CD8-positive, alpha-beta memory T cell (primary cell): ENCODE measurements at places on chromosomes 16 and 17. TPM values are rescaled to one million over a fixed set of nuclear protein-coding genes. Genes with fewer than 3 reads are reported as not detected.
A peak's percentile ranks its signal among the peaks of the same experiment; 100 is the strongest.

PMFBP1 gene
- 0.09 TPM for total RNA-seq

OR2C1 gene
- total RNA-seq, result not detected

- no peaks in the 10 kb centered on the region for H3K36me3 ChIP-seq
- H3K27me3 ChIP-seq, result no peaks in the 10 kb centered on the region
- H3K4me1 ChIP-seq, result no peaks in the 10 kb centered on the region
- H3K4me3 ChIP-seq, result no peak overlapping the region
- no peak overlapping the region for H3K27ac ChIP-seq
Measured at GRCh38 chr16:53896722-53897121, 192.8 kb downstream of the FTO start.

- H3K36me3 ChIP-seq, result no peaks in the 10 kb centered on the region
- no peak overlapping the region for H3K27ac ChIP-seq
- H3K4me1 ChIP-seq, result no peaks in the 10 kb centered on the region
- no peaks in the 10 kb centered on the region for H3K27me3 ChIP-seq
- no peak for DNase-seq
- no peak overlapping the region for H3K4me3 ChIP-seq
Measured at GRCh38 chr17:65201331-65201730, 64.2 kb downstream of the RGS9 start.

DNA sequence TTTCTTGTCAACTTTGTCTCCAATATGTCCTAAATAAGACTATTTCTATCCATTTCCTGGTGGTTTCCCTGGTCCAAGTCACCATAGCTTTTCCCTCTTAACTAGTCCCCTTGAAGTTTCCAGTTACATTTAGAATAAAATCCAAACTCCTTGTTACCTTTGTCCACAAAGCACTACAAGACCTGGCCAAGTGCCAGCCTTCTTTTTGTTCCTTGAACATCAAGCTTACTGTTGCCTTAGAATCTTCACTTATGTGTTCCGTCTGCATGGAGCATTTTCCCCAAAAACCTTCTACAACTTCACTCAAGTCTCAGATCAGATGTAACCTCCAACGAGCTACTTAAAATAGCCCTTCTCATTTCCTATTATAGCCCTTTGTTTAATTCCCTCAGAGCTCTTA, 101.4 kb downstream of the ITFG1 start:
- no peaks in the 10 kb centered on the region for H3K4me1 ChIP-seq
- H3K4me3 ChIP-seq, result no peak overlapping the region
- no peak overlapping the region for H3K27ac ChIP-seq
- DNase-seq, result no peak

DNA sequence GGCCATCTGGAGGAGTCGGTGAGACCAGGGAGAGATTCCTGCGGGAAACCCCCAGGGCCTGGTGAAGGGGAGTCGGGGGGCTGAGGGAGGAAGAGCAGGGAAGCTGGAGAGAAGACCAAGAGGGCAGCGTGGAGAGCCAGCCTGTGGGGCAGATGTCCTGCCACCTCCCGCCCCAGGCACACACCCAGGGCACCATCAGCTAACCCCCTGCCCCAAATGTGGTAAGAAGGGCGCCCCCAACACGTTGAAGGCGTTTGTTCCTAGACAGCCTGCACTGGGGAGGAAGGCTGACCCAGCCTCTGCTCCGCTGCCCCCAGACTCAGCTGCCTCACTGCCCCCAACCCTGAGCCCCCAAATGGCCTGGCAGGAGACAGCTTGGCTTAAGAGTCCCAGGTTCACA, 1.3 kb downstream of the BAIAP3 start:
- H3K27ac ChIP-seq, result no peak overlapping the region
- H3K4me3 ChIP-seq, result no peak overlapping the region
- peaks cover 25% of the 10 kb centered on the region for H3K27me3 ChIP-seq
- H3K36me3 ChIP-seq, result no peaks in the 10 kb centered on the region
- DNase-seq, result no peak

- H3K4me3 ChIP-seq, result no peak overlapping the region
- no peaks in the 10 kb centered on the region for H3K4me1 ChIP-seq
- H3K27ac ChIP-seq, result no peak overlapping the region
- no peaks in the 10 kb centered on the region for H3K27me3 ChIP-seq
- DNase-seq, result no peak
Measured at GRCh38 chr17:71251951-71252350, 868.9 kb upstream of the SOX9 start.

LYZL6 gene
- total RNA-seq, result not detected

DNA sequence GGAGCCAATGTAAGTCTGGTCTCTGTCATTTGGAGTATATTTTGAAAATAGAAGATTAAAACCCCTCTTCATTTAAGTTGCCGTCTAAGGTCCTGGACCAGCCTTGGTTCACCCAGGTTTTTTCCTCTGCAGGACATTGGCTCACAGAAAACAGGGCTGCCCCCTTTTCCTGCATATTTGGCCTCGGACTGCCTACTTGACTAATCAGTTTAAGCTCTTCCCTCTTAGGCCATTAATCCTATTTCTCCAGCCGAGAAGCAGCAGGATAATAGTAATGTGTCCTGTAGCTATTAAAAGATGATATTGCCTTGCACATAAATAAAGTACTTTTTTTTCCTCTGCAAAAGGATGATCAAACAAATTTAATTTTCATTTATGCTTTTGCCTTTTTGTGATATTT, 52.1 kb downstream of the PRKCA start:
- H3K36me3 ChIP-seq, result no peaks in the 10 kb centered on the region
- H3K4me3 ChIP-seq, result no peak overlapping the region
- no peak for DNase-seq
- H3K27me3 ChIP-seq, result no peaks in the 10 kb centered on the region

MGAT5B gene
- total RNA-seq, result 0.40 TPM

DNA sequence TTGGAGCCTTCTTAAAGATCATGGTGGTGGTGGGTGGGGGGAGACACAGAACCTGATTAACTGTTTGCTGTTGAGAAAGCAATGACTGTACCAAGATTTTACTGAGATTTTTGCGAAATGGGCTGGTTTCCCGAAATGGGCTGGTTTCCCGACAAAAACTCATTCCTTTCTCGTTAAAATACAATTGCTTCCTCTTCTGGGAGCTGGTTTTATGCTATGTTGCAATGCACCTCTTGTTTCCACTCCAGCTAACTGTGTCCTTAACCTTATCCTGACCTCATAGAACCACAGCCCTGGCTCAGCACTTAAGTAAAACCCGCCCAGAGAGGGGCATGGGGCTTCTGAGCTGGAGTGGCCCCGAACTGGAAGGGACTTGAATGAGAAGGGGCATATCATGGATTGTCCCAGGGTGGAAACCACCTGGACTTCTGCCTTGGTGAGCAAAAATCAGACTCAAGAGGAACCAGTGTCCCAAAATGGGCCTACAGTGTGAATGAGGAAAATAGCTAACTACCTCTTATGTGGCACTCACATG, 20.9 kb downstream of the FAM20A start:
- no peak overlapping the region for H3K27ac ChIP-seq
- no peaks in the 10 kb centered on the region for H3K36me3 ChIP-seq

VPS4A gene
- 35.9 TPM for total RNA-seq

DNA sequence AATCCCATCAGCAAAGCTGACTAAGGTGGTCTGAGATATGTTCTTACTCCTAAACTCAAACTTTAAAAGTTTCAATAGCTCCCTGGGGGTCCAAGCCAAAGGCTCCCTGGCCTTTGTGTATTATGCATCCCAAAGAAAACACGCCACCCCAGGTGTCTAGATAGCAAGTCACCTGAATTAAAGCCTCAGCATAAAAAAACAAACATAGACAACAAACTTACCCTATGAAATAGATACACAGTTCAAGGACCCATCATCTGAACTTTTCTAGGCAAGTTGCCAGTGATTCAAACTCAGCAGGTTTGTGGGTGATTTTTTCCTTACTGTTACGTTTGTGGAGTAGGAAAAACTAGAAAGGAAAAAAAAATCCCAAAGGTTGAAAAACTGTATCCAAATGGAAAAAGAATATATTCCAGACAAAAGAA, 12.5 kb downstream of the CMTM3 start:
- no peak overlapping the region for H3K4me3 ChIP-seq
- no peak overlapping the region for H3K27ac ChIP-seq
- peaks cover 7% of the 10 kb centered on the region for H3K36me3 ChIP-seq

GRCh38 chr17:72775237-72775636, 317.3 kb downstream of the SLC39A11 start:
- H3K27me3 ChIP-seq, result no peaks in the 10 kb centered on the region
- H3K36me3 ChIP-seq, result no peaks in the 10 kb centered on the region
- no peak for DNase-seq
- no peak overlapping the region for H3K4me3 ChIP-seq
- H3K27ac ChIP-seq, result no peak overlapping the region
- H3K4me1 ChIP-seq, result no peaks in the 10 kb centered on the region

DNA sequence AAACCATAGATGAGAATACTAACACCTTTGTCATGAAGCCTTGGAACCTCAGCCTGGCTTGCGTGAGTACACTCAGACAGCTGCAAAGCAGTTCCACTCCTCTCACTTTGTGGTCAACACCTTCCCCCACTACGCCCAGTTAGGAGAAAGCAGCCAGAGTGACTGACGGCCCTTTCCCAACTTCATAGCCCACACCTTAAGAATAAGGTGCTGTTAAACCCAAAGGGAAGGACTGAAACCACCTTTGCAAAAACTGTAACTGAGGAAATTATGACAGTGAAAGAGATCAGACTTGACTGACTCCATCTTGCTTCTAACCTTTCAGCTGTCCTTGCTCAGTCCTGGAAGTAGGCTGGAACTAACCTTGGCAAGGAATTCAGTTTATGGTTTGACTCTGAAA, 13.7 kb downstream of the N4BP1 start:
- H3K36me3 ChIP-seq, result no peaks in the 10 kb centered on the region
- no peak overlapping the region for H3K27ac ChIP-seq
- DNase-seq, result peak; percentile 12
- no peak overlapping the region for H3K4me3 ChIP-seq
- H3K27me3 ChIP-seq, result no peaks in the 10 kb centered on the region

LGALS9B gene
- not detected for total RNA-seq

- no peak for DNase-seq
- H3K4me3 ChIP-seq, result no peak overlapping the region
- no peak overlapping the region for H3K27ac ChIP-seq
- H3K27me3 ChIP-seq, result no peaks in the 10 kb centered on the region
- no peaks in the 10 kb centered on the region for H3K36me3 ChIP-seq
Measured at GRCh38 chr17:15742921-15743320, 10.8 kb downstream of the TBC1D26 start.

ITPRIPL2 gene
- total RNA-seq, result 17.3 TPM

DNA sequence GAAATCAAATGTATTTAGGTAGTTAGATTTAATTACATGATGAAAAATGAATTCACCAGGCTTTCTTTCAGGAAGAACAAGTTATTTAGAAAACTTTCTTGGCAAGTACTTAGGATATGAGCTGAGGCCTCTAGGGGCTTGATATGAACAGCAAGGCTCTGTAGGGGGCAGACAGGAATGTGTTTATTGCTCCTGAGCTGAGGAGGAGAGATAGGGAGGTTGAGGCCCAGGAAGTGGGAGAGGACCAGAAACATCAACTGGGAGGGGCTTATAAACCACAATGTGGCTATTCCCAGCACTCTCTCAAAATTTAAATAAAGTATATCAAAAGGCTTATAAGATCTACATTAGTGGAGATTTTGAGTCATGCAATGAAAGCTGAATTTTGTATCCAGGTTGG, 154.0 kb upstream of the MAF start:
- H3K36me3 ChIP-seq, result no peaks in the 10 kb centered on the region
- no peak overlapping the region for H3K4me3 ChIP-seq
- no peaks in the 10 kb centered on the region for H3K4me1 ChIP-seq
- no peak overlapping the region for H3K27ac ChIP-seq
- DNase-seq, result no peak
- no peaks in the 10 kb centered on the region for H3K27me3 ChIP-seq

CD68 gene
- 12.7 TPM for total RNA-seq

DNA sequence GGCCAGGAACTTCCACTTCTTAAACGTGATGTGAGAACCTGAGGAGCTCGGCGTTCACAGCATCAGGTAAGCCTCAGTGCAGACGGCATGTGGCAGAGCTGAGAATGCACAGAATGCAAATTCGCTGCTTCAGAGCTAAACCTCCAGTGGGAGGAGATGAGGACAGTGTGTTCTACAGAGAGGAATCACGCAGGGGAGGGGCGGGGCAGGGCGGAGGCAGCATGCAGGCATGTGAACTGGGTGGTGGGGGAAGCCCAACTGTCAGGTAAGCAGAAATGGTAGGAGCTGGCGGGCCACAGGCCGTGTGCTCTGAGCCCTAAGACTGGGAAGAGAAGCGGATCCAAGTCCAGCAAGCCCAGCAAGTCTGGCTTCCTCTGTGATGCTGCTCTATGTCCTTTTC, 94.7 kb downstream of the ZNF778 start:
- H3K27me3 ChIP-seq, result no peaks in the 10 kb centered on the region
- H3K4me3 ChIP-seq, result no peak overlapping the region
- H3K36me3 ChIP-seq, result peaks cover 20% of the 10 kb centered on the region
- H3K4me1 ChIP-seq, result peaks cover 86% of the 10 kb centered on the region
- no peak for DNase-seq
- no peak overlapping the region for H3K27ac ChIP-seq

DNA sequence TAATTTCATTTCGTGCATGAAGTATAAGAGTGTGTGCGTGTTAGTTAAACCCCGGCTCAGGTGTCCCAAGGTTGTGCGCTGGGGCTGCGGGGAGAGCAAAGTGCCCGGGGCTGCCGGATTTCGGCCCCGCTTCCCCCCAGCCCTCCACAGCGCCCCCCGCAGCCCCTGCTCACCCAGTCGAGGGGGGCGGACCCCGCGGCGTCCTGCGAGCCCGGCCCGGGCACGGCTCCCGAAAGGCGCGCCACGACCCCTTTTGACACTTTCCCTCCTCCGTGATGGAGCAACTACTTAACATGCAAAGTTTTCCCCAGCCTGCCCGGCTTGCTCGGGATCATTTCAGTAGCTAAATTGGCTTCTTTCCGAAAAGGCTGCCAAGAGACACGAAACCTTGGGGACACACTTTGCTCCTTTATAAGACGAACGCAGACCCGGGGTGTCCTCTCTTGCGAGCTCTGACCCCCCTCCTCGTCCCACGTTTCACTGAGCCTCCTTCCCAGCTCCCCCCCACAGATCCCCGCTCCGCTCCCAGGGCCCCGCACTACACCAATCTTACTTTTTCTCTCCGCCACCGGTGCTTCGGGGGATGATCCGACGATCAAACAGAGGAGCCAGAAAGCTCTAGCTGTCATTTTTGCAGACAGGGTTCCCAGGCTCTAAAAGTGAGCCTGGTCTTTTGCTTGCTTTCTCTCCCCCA, 552 bp downstream of the C17orf58 start:
- peaks cover 5% of the 10 kb centered on the region for H3K27me3 ChIP-seq
- DNase-seq, result peak; percentile 14
- H3K4me3 ChIP-seq, result peak overlapping the region; percentile 50
- H3K27ac ChIP-seq, result no peak overlapping the region
- H3K4me1 ChIP-seq, result peaks cover 27% of the 10 kb centered on the region
- no peaks in the 10 kb centered on the region for H3K36me3 ChIP-seq

DNA sequence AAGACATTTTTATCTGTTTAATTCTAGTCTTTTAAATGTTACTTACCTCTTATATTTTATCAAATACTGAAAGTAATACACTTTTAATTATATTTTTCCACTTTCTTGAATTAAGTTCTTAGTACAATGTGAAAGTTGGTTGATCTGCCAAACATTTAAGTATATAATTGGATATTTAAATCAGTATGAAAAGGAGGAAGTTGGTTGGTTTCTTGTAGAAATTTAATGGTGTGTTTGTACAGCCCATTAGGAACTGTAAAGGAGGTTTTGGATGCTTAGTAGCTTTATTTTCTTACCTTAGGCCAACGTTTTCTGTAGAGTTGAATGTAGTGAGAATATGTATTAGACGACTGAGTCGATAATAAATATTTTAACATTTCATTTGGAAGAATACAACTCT, 5.4 kb downstream of the NFATC3 start:
- H3K27ac ChIP-seq, result no peak overlapping the region
- peaks cover 81% of the 10 kb centered on the region for H3K4me1 ChIP-seq
- peak overlapping the region; percentile 25 for H3K4me3 ChIP-seq
- no peak for DNase-seq
- H3K36me3 ChIP-seq, result no peaks in the 10 kb centered on the region

GRCh38 chr16:25925421-25925820, 233.7 kb downstream of the HS3ST4 start:
- H3K4me1 ChIP-seq, result no peaks in the 10 kb centered on the region
- no peak for DNase-seq
- H3K4me3 ChIP-seq, result no peak overlapping the region
- H3K27ac ChIP-seq, result no peak overlapping the region
- no peaks in the 10 kb centered on the region for H3K27me3 ChIP-seq
